ENCODE measurements at places on chromosomes 7 and 10.

DNA sequence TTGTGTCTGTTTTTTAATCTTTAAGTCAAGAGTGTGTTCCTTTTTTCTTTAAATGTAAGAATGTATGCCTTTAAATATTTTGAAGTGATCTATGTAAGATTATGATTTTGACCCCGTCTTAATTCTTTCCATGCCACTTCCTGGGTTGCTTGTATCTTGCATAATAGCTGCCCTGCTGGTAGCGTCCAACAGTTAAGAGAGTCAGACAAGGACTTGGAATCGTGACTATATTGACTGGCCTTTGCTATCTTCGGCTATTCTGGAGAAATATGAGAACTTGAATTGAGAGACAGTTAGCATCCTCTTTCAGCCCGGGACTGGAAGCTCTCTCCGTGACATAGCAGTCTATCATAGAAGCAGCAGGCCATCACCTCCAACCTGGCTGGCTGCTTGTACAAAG lies 13.0 kb downstream of the NRP1 start:
- no peak for DNase-seq

DNA sequence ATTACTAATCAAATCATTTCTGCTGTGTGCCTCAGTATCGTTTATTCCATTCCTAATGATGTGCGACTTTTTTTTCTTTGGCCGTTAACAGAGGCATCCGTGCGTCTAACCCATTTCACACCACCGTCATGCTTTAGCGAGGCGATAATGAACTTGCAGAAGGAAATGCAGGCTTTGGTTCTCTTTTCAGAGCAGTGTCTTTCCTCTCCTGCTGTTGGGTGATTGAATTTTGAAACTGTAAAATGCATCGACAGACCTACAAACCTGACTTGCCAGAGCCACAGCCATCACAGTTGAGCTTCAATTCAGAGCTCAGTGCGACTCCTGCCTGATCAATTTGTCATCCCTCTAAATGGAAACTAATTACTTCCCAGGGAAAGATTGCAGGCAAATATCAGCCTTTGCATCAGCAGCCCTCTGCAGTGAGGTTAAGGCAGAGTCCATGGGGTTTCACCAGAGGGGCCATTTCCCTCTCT lies 486.0 kb upstream of the GALNT17 start:
- DNase-seq: no peak

GRCh38 chr10:87864496-87865059 lies 1.2 kb downstream of the PTEN start:
- DNase-seq: peak; percentile 53

GRCh38 chr7:54864663-54865062 lies 105.7 kb upstream of the SEC61G start:
- DNase-seq: no peak

GRCh38 chr10:47098964-47099363 lies 187.7 kb downstream of the PTPN20 start:
- no peak for DNase-seq

GRCh38 chr7:9960460-9960859 lies 1013.2 kb upstream of the PHF14 start:
- DNase-seq: no peak

GRCh38 chr7:54397836-54398612 lies 144.2 kb upstream of the VSTM2A start:
- peak; percentile 2 for DNase-seq

GRCh38 chr10:60973086-60973485 lies 29.1 kb upstream of the RHOBTB1 start:
- peak; percentile 29 for DNase-seq

DNA sequence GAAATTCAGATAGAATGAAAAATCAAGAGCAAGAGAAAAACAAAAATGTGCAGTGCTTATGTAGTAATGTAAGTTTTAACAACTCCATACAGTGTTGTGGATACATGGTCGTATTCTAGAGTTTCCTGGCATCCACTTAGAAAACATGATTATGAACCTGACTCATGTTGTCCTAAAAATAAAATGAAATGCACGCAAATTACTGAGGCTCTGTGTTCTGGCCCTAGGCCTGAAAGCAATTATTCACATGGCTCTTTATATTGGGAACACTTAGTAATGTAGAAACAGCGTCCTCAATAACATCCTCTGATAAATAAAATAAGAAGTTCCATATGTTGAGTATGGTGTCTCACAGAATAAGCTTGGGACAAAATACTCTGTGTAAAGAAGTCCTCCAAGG lies 200.2 kb upstream of the SEMA3E start:
- no peak for DNase-seq

GRCh38 chr10:17431871-17432311 lies 22.5 kb downstream of the ST8SIA6 start:
- DNase-seq: peak; percentile 43

- no peak for DNase-seq
Observed at GRCh38 chr10:112185959-112186358, 2.4 kb upstream of the GPAM start.

DNA sequence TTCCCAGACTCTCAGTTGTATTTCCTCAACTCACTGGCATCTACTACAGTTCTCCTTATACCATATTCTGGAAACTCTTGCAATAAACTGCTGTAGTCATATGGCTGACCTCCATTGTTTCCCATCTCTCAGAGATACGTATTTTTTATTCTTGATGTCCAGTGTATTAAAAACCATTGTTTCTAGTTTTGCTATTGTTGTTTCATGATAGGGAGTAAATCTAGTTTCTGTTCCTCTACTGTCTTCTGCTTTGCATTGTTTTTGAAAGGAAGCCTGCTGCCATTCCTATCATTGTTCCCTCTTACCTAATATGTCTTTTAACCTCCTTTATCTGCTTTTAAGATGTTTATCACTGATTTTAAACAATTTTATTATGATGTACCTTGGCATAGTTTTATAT lies 255.0 kb downstream of the ADK start:
- DNase-seq: no peak

DNA sequence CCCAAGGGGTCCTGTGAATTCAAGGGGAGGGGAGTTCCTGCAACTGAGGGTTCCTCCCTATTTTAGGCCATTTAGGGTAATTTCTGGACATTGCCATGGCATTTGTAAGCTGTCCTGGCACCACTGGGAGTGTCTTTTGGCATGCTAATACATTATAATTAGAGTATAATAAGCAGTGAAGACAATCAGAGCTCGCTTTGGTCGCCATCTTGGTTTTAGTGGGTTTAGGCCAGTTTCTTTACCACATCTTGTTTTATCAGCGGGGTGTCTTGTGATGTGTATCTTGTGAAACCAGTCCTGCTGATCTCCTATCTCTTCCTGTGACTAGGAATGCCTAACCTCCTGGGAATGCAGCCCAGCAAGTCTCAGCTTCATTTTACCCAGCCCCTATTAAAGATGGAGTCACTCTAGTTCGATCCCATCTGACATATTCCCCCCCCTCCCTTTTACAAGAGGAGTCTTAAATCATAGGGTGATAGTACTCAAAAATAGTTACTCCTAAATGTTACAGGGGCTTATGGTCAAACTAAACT lies 43.2 kb downstream of the SVOPL start:
- no peak for DNase-seq

DNA sequence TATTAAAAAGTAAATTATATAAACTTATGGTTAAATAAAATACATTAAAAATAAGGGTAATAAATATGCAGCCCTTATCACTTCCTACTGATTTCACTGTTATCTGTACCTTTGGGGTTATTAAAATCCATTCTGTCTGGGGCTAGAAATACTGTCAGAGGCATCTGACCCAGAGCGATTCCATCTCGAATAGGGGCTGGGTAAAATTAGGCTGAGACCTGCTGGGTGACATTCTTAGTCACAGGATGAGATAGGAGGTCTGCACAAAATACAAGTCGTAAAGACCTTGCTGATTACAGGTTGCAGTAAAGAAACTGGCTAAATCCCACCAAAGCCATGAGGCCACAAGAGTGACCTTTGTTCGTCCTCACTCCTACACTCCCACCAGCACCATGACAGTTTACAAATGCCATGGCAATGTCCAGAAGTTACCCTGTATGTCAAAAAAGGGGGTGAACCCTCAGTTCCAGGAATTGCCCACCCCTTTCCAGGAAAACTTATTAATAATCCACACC lies 77.6 kb downstream of the COBL start:
- DNase-seq: no peak

DNA sequence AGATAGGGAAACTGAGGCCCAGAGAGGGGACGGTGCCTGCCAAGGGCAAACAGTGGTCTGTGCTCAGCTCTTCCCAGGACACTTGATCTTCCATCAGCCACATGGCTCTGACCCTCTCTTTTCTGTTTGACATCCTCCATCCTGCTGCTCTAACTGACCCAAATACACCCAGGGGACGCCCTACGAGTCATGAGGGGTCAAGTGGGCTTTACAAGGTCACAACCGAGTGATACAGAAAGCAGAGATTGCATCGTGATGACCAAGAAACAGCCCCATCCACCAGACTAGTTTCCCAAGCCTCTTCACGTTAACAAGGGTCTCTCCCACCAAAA lies 131.2 kb upstream of the UNC5B start:
- DNase-seq: no peak

- peak; percentile 31 for DNase-seq
Observed at GRCh38 chr7:5629941-5630340, 151.5 kb downstream of the RNF216 start.

DNA sequence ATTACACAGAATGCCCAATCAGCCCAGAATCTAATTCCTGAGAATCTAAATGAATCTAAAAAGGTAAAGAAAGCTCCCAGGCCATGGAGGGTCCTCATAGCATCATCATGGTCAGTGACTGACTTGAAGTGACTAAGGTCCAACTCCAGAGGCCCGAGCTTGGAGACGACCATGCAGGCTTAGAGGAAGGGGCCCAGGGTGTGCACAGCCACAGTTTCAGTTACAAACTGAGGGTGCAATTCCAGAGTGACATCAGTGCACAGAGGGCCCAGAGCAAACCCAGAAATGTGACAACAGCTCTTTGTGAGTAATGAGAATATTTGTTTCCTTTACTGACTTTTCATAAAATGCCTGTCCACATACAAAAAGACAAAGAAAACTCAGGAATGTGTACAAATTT lies 170.0 kb downstream of the TNS3 start:
- no peak for DNase-seq

Measured in hematopoietic multipotent progenitor cell treated with erythropoietin and hydrocortisone succinate and interleukin-3 and kit ligand, for 6 days (in vitro differentiated cells).